ENCODE measurements at places on chromosomes 16 and 17.

- no peak for DNase-seq
Measured at GRCh38 chr17:78496311-78496710, 80.9 kb downstream of the DNAH17 start.

GRCh38 chr17:75428543-75429469 lies 23.3 kb upstream of the GRB2 start:
- DNase-seq: no peak

- DNase-seq: no peak
Measured at GRCh38 chr17:40190197-40191021, 13.1 kb downstream of the RAPGEFL1 start.

DNA sequence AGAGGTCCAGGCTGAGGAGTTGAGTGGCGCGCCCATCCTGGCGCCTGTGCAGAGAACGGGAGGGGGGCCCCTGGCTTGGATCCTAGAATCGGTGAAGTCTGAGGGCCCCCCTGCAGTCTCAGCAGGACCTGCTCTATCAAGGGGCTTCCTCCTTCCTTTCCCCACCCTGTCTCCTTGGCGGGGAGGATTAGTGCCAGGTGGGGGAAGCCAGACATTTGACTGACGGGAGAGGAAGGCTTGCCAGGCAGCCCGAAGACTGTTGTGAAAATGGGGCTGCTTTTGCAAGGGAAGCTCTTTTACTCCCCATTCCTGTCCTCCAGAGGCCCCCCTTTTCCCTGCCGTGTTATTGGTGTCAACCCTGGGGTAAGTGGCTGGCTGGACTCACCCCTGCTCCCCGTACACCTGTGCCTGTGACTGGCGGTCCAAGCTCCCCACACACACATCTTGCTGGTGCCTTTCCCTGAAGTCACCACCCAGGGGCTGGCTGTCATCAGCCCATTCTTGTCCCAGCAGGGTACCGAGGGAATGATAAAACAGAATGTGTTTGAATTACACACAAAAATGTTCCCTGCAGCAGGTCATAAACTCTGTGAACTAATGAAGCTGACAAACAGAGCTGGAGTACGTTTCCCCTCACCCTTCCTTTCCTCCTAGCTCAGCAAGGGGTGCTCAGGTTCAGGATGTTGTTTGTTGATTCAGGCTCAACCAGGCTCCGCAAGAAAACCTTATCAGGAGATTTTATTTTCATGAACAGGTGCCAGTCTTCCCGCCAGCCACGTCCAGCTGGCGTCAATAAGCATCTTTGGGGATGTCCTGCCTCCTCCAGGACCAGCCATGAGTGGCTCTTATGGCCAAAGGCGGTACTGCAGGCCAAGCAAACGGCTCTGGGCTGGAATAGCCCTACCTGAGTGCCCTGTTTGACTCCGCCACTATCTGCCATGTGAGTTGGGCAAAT lies 4.4 kb upstream of the ARMC7 start:
- no peak for DNase-seq

DNA sequence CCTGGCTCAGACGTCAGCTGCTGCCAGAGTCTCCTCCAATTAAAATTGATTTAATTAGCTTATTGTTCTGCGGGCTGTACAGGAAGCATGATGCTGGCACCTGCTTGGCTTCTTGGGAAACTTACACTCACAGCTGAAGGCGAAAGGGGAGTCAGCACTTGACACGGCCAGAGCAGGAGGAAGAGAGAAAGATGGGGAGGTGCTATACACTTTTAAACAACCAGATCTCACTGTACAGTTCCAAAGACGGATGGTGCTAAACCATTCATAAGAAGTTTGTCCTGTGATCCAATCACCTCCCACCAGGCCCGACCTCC lies 1.4 kb upstream of the PRDM7 start:
- DNase-seq: no peak

GRCh38 chr17:21094298-21094704 lies 32.5 kb upstream of the DHRS7B start:
- no peak for DNase-seq

DNA sequence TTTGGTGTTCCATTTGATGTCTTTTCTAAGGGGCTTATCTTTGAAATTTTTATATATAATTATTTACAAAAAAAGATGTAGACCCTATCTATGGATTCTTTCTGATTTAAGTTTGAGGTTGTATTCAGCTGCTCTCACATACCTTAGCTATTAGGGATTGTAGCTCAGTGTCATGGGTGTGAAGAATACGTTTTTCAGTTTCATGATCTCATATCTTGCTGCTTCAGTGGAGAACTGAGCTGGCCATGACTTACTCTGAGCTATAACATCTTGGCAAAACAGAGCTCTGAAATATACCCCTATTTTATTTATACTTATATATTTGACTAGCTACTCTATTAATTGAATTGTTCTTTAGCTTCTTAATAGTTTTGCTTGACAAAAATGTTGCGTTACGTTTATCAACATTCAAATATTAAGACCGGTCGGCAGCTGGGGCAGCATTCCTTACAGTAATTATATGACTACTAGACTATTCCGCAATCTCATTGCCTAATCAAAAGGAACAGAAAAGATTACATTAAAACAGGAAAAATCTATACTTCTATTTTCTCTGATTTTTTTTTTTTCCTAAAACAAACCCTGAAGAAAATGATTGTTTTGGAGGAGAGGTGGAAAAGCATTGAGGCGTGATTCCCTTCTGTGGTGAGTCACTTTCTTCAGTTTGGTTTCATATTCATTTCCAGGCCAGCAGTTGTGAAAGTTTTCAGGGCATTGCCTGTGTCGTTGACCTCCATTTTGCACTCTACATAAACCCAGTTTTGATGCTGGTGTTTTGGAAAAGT lies 24.1 kb upstream of the KRT24 start:
- DNase-seq: no peak

- no peak for DNase-seq
Measured at GRCh38 chr16:53809088-53809932, 105.4 kb downstream of the FTO start.

GRCh38 chr17:1908699-1909309 lies 79.0 kb downstream of the RPA1 start:
- DNase-seq: no peak

GRCh38 chr16:3054965-3055733 lies 8.8 kb downstream of the MMP25 start:
- DNase-seq: no peak

- no peak for DNase-seq
Measured at GRCh38 chr17:78318407-78318806, 41.5 kb downstream of the SOCS3 start.

DNA sequence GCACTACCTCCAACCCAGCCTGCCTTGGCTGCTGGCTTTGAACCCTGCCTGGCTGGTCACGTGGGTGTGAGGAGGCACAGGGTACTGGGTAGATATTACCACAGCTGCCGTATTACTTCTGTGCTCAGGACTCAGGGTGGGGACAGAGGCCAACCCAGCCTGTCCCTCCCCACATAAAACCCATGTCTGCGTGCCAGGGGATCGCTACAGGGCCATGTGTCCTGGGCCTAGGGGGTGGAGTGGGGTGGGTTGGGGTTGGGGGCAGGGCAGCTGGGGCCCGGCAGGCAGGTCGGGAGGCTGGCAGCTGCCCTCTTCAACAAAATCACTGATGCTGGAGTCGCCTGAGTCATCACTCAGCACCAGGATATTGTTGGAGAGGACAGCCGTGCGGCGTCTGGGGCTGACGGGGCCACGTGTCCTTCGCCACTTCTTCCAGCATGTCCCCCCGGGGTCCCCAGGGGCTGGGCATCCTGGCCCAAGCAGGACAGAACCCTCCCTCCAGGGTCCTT lies 39.7 kb upstream of the PVALEF start:
- no peak for DNase-seq

GRCh38 chr16:79600638-79601091 lies at the start of gene MAF:
Gene MAF (minus strand): TSS chr16:79600737. CDS start chr16:79599902, 835 bp downstream.
- DNase-seq: peak; percentile 79

DNA sequence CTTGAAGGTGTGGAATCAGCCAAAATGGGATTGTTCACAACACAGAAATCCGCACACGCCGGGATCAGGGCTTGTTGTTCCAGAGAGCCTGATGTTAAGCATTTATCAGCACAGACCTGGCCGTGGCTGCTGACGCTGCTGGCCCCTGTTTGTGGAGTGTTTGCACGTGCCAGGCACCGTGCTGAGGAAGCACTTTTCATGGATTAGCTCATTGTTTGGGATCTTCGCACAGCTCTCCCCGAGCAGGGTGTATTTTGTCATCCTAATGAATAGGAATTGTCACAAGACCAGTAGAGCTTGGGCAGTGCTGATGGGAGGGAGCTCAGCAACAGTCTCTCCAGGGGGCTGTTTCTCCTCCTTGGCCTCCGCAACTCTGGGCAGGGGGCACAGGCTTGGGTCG lies 160.4 kb upstream of the PLCG2 start:
- DNase-seq: no peak

DNA sequence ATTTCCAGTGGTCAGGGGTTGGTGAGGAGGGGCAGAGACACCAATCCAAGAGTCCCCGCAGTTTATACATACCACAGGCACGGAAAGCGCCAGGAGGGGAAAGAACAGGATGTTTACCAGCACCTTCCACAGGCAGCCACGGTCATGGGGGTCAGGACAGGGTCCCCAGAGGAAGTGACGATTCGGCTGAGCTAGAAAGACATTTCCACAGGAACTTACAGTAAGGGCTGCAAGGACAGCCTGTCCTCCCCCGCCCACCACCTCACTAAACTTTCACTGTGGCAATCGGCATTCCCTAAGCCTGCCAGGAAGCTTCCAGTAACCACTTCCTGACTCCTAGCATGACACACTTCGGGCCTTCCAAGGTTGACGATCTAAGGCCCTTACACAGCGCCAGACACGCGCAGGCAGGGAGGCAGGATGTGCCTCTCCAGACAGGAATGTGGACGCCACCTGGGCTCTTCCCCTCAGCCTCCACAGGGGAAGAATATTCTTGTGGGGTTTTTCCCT lies 1.2 kb upstream of the MT2A start:
- DNase-seq: no peak

GRCh38 chr16:31568577-31569359 lies 41.1 kb downstream of the AHSP start:
- DNase-seq: no peak

DNA sequence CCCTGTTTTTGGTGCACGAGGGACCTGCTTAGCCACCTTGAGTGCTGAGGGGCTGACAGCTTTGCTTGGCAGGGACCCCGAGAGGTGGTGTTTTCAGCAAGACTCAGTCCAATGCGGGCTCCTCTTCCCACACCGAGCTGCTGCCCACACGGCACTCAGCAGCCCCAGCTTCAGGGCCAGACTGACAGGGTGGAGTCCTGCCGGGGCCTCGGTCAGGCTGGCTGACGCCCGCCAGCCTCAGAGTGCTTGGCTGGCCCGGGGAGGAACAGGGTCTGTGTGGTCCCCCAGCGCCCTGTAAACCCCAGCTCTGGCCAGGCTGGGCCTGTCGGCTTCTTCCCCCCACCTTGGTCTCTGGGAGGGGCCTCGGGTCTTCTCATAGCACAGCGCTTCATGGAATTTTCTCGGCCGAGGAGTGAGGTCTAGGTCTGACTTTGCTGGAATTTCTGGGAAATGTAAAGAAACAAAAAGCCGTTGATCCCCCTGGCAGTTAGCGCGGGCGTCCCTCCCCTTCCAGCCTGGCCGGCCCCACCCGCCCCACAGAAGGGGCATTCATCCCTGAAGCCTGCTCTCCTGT lies 2.6 kb downstream of the SOX8 start:
- DNase-seq: no peak

GRCh38 chr16:68276223-68276622 lies 11.9 kb downstream of the SLC7A6 start:
- DNase-seq: no peak

DNA sequence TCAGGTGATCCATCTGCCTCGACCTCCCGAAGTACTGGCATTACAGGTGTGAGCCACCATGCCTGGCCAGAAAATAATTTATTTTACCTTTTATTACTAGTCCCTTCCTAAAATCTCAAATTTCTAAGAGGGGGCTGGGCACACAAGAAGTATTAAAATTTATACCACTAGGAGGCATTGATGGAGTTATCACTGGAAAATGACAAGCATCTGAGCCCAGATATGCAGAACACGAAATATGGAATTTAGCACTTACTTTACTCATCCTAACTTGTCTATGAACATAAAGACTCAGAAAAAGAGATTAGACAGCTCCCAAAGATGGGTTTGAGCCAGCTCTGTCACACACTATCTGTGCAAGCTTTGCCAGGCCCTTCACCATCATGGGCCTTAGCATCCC lies 46.4 kb downstream of the STAT5A start:
- DNase-seq: no peak

- no peak for DNase-seq
Measured at GRCh38 chr17:63929860-63930766, 2.0 kb downstream of the CD79B start.

DNA sequence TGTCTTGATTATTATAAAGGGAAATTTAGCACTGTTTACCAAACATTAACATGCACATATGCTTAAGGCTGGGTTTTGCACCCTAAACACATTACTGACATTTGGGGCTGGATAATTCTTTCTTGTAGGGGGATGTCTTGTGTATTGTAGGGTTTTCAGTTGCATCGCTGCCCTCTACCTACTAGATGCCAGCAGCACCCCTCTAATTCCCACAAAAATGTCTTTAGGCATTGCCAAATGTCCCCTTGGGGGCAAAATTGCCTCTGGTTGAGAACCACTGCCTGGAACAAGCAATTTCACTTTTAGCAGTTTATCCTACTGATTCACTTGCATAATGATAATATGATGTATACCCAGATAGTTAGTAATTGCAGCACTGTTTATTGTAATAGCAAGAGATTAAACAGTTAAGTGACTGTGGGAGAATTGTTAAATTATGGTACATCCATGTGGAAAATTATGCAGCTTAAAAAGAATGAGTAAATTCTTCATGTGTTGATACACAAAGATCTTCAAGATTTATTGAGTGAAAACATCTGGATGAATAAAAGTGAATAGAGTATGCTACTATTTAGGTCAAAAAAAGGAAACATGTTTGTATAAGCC lies 18.4 kb downstream of the PRSS54 start:
- DNase-seq: no peak

All from stimulated activated CD4-positive, alpha-beta T cell treated with anti-CD3 and anti-CD28 coated beads, Interleukin-1b, Interleukin-23, amount 100 ng/mL, for 24 hours (primary cell).